ENCODE measurements at places on chromosomes 7 and 10. TPM values are rescaled to one million over a fixed set of nuclear protein-coding genes. Genes with fewer than 3 reads are reported as not detected.

Gene CRHR2
- total RNA-seq, result 0.09 TPM

Gene RPP38
- 20.1 TPM for total RNA-seq

Gene KCND2
- 4.6 TPM for total RNA-seq

Gene TMEM209
- total RNA-seq, result 21.0 TPM

GRCh38 chr7:20598459-20599309 is 16.8 kb upstream of the ABCB5 start:
- no peak for DNase-seq

DNA sequence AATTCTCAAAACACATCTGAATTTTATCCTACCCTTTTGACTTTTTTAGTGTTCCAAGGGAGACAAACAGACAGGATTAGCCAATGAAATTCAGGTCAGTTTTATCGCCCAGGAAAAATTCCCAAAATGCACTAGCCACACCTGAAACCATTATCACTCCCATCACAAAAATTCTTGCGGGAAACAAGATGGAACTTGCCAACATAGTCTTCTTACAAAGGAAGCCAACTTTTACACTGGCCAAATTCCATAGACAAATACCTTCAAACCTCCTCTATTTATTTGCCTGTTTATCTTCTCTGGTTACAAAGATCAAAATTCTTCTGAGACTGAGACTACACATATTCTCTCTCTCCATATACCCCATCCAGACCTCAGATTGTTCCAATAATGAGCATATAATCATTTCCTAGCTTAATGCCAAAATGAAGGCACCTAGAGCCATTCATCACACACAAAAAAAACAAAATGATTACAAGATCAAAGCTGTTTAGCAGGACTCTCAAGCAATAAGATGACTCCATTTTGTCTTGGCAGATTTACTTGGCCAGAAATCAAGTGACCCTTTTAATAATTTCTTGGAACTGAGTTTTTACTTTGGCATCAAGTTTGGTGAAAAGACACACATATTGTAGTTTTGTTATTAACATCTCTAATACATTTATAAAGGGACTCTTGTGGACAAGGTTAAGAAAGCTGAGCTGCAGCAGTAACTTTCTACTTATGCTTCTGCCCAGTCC is 30.2 kb downstream of the MET start:
- DNase-seq, result no peak

- no peak for DNase-seq
These were observed 127.3 kb downstream of the TRIL start for GRCh38 chr7:28830846-28831245.

DNA sequence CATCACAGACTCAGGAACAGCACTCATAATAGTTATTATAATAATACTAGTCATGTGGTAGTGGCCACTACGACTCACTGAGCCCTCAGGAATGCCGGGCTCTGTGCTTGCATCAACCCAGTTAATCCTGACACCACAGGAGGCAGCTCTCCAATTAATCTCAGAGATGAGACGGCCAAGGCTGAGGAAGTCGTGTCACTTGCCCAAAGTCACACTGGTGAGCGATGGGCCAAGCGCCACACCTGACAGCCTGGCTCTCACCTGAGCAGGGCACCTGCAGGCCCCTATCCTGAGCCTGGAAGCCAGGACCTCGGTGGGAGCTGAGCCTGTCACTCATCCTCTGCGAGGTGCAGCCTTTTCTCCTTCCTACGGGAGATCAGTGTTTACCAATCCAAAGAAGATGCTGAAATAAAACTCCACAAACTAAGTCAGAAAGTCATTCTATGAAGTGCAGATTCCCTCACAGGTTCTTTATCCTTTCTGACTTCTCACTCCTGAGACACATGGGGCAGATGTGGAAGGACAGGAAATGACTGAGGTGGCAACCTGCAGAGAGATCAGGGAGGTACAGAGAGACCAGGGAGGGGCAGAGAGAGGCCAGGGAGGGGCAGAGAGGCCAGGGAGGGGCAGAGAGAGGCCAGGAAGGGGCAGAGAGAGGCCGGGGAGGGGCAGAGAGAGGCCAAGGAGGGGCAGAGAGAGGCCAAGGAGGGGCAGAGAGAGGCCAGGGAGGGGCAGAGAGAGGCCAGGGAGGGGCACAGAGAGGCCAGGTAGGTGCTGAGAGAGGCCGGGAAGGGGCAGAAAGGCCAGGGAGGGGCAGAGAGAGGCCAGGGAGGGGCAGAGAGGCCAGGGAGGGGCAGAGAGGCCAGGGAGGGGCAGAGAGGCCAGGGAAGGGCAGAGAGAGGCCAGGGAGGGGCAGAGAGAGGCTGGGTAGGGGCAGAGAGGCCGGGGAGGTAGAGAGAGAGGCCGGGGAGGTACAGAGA is 38.5 kb downstream of the VIPR2 start:
- no peak for DNase-seq

- DNase-seq, result no peak
These were observed 156.5 kb upstream of the GDF10 start for GRCh38 chr10:47143473-47143872.

DNA sequence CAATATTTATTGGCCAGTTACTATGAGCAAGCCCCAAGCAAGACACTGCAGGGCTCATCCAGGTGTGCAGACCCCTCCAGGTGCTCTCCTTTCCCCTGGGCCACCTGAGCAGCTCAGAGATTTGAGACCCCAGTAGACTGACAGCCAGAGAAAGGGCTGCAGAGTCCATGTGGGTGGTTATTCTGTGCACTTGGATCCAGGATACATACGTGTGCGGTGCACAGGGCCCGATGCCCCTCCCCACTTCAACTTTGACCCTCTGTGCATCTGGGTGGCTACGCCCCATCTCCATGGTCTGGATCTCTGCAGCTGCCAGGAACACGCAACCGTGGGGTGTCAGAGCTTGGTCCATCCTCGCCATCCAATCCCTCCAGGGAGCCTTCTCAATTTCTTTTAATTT is 72.9 kb downstream of the MKI67 start:
- no peak for DNase-seq

- no peak for DNase-seq
These were observed 80.5 kb downstream of the C10orf105 start for GRCh38 chr10:71638822-71639719.

- no peak for DNase-seq
These were observed 660 bp downstream of the VCL start for GRCh38 chr10:73998623-73998928.

Measured in WTC11 (cell line).